ENCODE measurements at places on chromosomes 12 and 14. TPM values are rescaled to one million over a fixed set of nuclear protein-coding genes. Genes with fewer than 3 reads are reported as not detected.

- DNase-seq, result no peak
Measured at GRCh38 chr14:102768223-102769048, 8.8 kb upstream of the TRAF3 start.

DNA sequence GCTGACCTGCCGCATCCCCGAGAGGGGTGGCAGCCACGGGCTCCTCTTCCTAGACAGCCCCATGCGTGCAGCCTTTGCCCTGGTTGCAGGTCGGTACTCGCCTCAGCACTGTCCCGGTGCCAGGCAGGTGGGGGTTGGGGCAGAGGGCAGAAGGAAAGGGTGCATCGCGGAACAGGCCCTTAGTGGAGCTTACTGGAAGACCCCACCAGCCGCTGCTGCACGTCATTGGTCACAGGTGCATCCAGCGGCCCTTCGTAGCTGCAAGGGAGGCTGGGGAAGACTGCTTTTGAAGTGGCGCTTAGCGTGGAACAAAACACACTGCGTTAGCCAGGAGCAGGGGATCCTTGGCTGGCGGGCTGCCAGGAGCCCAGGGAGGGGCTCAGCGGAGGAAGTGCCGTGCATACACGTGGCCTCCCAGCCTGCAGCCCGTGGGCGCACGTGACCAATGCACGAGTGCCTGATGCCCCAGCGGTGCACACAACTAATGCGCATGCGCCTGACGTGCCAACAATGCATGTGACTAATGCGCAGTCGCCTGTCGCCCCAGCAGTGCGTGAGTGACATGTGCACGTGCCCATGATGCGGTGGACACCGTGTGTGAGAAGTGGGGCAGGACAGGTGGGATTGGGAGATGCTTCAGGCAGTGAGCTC lies 5.0 kb upstream of the EP400 start:
- no peak for DNase-seq

GRCh38 chr14:56751471-56751870 lies 58.8 kb downstream of the OTX2 start:
- DNase-seq, result no peak

- DNase-seq, result no peak
Measured at GRCh38 chr12:4829793-4830162, 79.9 kb upstream of the KCNA1 start.

CCDC177 gene
- polyA plus RNA-seq, result not detected

- no peak for DNase-seq
Measured at GRCh38 chr12:70154087-70154638, 89.1 kb upstream of the CNOT2 start.

GRCh38 chr14:77045238-77046162 lies 17.0 kb upstream of the IRF2BPL start:
- no peak for DNase-seq

PTHLH gene
- polyA plus RNA-seq, result 3.4 TPM

- no peak for DNase-seq
Measured at GRCh38 chr14:89368490-89369477, 48.2 kb downstream of the FOXN3 start.

- no peak for DNase-seq
Measured at GRCh38 chr14:73526036-73526984, 10.6 kb upstream of the ACOT1 start.

PTPN21 gene
- 30.0 TPM for polyA plus RNA-seq

DNA sequence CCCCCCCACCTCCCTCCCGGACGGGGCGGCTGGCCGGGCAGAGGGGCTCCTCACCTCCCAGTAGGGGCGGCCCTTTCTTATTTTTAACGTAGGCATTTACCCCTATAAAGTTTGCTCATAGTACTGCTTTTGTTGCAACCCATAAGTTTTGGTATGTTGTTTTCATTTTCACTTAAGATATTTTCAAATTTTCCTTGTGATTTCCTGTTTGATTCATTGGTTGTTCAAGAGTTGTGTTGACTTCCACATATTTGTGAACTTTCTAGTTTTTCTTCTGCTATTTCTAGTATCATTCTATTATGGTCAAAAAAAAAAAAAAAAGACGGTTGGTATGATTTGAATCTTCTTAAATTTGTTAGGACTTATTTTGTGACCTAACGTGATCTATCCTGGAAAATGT lies 6.5 kb downstream of the NOXRED1 start:
- no peak for DNase-seq

DNA sequence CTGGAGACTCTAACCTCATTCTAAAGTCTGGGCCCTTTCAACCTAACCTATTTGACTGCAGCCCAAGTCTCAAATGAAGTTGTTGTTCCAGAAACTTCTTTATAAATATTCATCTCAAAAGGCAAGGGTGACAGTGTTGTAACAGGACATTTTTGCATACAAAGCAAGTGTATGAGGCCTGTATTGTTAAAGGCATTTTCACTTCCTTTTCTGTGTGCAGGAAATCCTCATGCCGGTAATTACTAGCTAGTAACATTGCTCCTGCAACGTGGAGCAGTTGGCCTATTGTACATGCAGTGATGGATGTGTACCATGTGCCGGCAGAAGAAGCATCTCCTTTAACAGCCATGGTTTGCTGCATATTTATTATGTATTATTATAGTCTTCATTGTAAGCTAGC lies 156.5 kb upstream of the RMST start:
- DNase-seq, result no peak

- DNase-seq, result no peak
Measured at GRCh38 chr12:47801170-47801903, 18.4 kb downstream of the HDAC7 start.

DNA sequence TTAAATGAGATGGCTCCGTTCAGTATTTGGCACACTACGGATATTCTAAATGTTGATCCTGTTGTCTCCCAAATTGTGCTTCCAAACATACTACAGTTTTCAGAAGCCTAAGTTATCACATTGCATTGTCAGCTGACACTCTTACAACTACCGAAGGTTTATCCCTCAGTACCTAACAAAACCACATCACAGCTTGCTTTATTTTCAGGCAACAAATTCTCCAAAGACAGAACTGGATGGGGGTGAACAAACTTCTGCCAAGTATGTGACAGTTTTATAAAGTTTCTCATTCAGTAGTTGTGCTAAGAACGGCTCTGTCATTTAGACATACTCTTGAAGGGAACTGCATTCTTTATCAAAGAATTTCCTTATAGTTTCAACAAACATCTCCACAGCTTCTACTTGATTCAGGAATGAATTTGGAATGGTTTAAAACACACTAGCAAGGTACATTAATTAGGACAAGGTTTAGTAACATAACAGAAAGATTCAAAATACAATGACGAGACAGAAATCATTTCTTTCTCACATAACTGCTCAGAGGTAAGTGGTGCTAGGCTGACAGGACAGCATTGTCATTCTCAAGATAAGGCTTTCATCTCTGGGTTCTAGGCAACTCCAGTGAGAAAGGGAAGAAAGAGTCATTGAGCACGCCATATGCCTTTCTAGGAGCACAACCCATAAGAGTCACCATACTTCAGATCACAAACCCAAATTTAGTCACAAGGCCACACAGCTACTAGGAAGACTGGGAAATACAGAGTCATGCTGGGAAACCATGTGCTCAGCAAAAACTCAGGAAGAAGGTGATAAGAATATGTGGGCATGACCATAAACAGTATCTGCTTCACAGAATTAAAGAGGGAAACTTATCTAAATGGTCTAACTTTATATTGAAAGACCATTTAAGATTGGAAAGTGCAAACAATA lies 100.7 kb downstream of the DUSP6 start:
- DNase-seq, result no peak

DNA sequence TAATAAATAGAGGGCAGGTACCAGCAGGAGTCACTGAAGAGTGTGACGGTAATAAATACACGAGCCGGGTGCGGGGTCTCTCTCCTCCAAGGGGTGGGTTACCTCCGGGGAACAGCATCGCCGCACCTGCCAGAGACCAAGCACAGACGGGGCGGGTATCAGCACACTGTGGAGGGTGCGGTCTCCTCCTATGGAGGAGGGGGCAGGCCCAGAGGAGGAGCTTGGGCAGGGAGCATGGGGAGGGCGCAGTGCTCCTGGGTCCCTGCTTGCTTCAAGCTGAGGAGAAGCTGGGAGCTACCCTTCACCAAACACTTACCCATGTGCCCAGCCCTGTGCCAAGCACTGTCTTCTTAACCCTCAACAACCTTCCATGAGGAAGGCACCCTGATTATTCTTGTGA lies 12.8 kb downstream of the PGF start:
- no peak for DNase-seq

DAO gene
- polyA plus RNA-seq, result not detected

NEDD8 gene
- 209 TPM for polyA plus RNA-seq

- DNase-seq, result no peak
Measured at GRCh38 chr12:95803817-95804216, 13.3 kb upstream of the NTN4 start.

TPH2 gene
- polyA plus RNA-seq, result not detected

GRCh38 chr12:51424662-51425539 lies at the start of gene SLC4A8:
Gene SLC4A8, plus strand, starts transcription at chr12:51424831. Its CDS starts 157 bp downstream, at chr12:51424988.
- peak; percentile 67 for DNase-seq

RNF212B gene
- 1.6 TPM for polyA plus RNA-seq

DNA sequence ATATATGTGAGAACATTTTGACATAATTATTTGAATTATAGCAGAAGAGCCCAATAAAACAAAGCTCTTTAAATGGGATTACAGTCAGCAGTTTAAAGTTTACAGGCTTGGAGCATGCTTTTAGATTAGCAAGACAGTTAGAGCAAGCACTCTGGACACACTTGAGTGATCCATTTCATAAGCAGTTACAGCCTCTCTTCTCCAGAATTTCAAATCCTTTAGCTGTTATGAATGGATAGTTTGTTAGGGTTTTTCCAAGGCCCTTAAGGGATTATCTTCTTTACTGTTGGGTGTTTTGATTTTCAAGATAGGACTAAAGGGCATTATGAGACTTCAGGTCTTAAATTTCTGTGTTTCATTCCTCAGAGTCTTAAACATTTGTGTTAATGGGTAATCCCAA lies 36.3 kb downstream of the BEST3 start:
- DNase-seq, result no peak

- DNase-seq, result no peak
Measured at GRCh38 chr14:75234173-75235115, 44.2 kb upstream of the FOS start.

ERP27 gene
- 9.6 TPM for polyA plus RNA-seq

DNA sequence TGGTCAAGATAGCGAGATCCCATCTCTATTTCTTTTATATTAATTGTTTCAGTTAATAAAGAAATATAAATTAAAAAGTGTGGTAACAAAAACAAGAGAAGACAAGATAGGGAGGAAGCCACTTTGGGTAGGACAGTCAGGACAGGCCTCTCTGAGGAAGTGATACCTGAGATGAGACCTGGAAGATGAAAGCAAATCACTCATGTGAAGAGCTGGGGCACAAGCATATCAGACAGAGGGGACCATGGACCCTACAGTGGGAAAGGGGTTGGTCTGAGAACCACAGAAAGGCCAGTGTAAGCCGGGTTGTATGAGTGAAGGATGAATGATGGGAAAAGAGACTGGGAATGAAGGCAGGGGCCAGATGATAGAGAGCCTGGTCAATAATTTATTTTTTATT lies 1.8 kb upstream of the MED6 start:
- no peak for DNase-seq

BCL11B gene
- 3.4 TPM for polyA plus RNA-seq

GRCh38 chr12:86254399-86255107 lies 1.6 kb downstream of the MGAT4C start:
- no peak for DNase-seq

GRCh38 chr12:110004598-110004997 lies 5.4 kb downstream of the ANKRD13A start:
- DNase-seq, result no peak

- DNase-seq, result no peak
Measured at GRCh38 chr14:105852378-105853088, 326.1 kb downstream of the TMEM121 start.

JDP2 gene
- 24.3 TPM for polyA plus RNA-seq

SPIC gene
- polyA plus RNA-seq, result not detected

CDKN3 gene
- polyA plus RNA-seq, result 18.8 TPM

CCER1 gene
- polyA plus RNA-seq, result not detected

- DNase-seq, result peak; percentile 23
Measured at GRCh38 chr14:65070471-65070976, 31.8 kb downstream of the MAX start.

- DNase-seq, result no peak
Measured at GRCh38 chr14:38385343-38385742, 129.4 kb upstream of the CLEC14A start.

PLCZ1 gene
- polyA plus RNA-seq, result 1.6 TPM

DNA sequence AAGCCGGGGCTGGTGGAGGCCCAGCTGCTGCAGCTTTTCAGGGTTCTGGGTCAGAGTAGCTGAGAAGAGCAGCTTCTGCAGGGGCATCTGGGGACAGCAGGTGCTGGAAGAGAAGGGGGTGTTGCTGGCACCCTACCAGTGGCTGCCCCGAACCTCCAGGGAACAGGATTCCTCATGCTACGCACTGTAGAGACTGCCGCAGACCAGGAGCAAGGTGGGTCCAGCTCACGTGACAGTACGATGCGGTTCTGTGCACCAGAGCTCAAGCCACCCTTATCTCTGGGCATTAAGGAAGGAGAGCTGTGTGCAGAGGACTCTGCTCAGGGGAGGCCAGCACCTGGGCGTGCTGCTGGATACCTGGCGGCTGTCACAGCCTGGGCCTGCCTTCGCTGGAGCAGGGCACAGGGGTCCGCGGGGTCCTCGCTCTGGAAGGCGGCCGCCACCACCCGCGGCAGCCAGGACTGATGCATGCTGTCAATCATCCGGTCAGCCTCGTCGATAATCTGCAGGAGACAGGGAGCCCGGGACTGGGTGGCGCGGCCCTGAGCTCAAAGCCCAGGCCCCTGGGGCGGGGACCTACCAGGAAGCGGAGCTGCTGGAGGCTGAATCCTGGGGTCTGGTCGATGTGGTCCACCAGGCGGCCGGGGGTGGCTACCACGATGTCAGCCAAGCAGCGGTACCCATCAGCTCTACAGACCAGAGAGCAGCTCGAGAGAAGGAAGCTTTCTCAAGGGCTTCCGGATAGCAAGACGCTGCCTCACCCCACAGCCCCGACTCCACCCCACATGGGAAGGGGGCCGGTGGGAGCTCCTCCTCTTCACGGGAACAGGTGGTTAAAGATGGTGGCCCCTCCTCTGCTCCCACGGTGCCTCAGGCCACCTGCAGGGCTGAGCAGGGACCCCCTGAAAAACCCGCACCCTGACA lies 2.9 kb downstream of the DDX51 start:
- no peak for DNase-seq

DNA sequence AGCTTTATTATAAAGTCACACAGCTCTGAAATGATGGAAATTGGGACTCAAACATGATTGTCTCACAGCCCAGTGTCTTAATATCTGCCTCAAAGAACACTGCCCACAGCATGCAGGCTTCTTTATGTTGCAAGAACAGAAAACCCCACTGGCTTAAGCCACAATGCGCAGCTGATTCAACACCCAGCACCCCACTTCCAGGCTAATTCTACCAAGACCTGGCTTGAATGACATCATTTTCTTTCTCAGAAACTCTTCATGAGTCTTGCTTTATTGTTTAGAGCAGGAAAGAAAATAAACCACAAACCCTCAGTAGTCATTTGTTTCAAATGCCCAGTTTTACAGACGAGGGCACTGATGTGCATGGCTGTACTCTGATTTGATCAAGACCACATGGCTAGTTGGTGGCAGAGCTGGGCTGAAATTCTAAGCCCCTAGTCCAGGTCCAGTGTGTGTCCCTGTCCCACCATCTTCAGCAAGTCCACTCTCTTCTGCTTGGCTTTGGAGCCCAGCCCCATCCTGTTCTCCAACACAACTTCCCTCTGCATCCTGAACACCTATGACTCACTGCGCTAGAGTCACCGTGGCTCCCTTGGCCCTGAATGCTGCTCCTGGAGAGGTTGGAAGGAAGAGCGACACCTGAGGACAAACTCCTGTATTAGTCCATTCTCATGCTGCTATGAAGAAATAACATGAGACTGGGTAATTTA lies 50.3 kb upstream of the SRSF5 start:
- no peak for DNase-seq

GRCh38 chr14:61925043-61925442 lies 162.8 kb downstream of the SNAPC1 start:
- no peak for DNase-seq
